Fibroblast of skin of abdomen (primary cell): ENCODE measurements at places on chromosomes 6 and 20.

GRCh38 chr20:50294164-50295088, 103.8 kb downstream of the CEBPB start:
- no peak for DNase-seq

DNA sequence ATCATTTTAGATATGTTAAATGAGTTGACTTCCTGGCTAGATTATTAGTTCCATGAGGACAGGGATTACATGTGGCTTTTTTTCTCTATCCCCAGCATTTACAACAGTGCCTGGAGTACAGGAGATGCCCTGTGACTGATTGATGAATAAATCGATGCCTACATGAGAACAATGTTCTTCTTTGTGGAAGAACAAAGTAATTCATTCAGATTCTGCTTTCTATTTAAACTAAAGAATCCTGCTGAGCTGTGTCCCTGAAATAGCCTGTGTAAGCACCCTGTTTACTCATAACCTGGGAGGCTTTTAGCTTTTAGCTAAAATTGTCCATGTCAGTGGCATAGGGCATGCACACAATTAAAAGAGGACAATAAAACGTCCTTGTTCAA, 125.1 kb upstream of the BTBD3 start:
- no peak for DNase-seq

- no peak for DNase-seq
Observed at GRCh38 chr6:158789115-158789917, 29.9 kb downstream of the EZR start.

DNA sequence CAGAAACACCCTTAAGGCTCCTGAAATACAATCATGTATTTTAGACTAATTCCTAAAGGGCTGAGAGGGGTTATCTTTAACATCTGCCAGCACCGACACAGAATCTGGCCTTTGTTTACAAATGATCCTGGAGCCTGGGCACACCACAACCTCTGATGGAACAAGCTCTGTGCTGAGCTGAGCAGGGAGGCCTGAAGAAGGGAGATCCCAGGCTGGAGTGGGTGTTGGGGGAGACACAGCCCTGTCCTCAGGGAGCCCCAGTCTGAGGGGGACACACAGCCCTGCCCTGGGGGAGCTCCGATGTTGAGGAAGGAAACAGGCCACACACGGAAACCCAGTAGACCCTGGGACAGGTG, 130.5 kb downstream of the VEGFA start:
- DNase-seq: no peak

GRCh38 chr20:5535125-5535756, 215.0 kb upstream of the SHLD1 start:
- peak; percentile 93 for DNase-seq

DNA sequence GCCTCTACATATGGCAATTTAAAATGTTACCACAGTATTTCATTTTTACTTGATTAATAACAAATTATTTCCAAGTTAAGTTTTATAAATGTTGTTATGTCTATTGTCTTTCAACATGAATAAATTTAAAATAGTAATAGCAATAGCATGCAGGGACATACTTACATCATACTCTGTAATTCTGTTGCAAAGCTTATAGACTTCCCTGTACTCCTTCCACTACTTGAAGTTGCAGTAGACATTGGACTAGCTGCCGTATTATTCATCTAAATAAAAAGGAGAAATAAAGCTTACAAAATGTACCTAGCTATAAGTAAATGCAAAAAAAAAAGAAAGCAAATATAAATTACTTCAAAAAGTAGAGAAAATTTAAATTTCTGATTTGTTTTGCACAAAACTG, 12.7 kb downstream of the SUPT3H start:
- no peak for DNase-seq

GRCh38 chr20:62338294-62338620, 28.9 kb downstream of the LAMA5 start:
- no peak for DNase-seq

DNA sequence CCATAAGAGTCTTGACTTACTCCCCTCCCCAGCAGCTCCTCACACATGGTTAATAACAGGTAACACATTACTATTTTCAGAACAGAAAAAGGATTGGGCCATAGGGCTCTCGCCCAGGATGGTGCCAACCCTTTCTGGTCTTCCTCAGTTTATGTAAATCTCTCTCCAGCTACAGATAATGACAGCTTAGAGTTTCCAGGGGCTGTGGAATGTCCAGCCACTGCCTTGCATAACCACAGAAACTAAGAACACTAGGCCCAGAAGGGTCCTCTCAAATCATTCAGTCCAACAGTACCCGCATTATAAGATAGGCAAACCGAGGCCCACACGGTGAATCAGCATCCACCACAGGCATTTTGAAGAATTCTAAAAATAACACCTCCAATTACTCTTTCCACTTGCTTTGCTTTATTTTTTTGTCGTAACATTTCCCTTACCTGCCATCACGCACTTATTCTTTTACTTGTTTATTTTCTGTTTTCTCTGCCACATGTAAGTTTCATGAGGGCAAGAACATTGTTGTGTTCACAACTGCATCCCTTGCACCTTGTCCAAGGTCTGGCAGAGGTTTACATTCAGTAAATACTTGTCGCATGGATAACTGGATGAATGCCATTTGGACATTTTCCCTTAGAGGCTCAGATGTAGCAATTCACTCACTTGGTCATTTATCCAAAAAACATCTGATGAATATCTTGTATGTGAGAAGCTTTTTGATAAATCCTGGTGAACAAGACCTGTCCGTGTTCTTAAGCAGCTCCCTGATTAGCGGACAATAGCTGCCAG, 6.4 kb upstream of the SDC4 start:
- peak; percentile 59 for DNase-seq

GRCh38 chr6:145331066-145331465, 404.3 kb downstream of the EPM2A start:
- DNase-seq: no peak

DNA sequence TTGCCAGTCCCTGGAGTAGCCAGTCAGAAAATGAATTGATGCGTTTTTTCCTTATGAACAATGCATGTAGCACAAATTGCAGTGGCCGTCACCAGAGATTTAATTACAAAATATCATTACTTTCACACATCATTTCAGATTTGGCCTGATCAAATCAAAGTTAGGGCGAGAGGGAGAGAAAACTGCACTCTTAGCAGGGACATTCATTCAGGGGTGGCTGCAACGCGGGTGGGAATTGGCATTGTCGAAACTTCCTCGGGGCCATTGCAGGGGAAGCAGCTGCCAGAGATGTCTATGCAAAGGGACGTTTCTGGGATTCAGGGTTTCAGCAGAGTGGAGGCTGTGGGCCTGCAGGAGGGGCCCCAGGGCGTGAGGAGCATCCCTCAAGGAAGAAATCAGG, 76.5 kb upstream of the TOP1 start:
- no peak for DNase-seq

DNA sequence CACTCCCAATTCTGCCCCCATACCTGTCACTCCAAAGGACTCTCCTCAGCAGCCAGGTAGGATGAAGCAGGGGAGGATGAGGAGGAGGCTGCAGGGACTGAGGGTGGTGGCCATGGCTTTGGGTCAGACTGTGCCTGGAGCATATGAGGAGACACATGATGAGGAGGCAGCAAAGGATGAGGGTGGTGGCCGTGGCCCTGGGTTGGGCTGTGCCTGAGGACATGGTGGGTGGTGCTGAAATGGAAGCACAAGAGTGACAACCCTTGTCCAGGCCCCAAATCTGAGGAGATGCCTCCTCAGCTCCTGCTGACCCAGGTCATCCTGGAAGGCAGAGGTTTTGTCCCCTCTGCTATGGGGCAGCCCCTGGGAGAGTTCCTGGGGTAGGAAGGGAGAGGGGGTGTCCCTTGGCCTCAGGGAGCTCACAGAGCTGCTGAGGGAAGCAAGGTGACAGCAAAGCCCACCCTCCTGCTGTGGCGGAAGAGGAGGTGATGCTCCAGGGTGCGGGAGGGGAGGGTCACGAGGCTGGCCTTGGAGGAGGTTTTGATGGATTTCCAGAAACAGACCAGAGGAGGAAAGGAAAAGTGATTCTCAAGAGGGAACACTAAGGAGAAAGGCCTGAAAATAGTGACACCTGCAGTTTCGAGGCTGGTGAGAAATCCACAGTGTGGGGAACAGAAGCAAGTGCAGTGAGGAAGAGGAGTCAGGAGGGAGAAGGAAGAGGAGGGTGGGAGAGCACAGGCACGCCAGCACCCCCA, 4.6 kb downstream of the RAET1G start:
- DNase-seq: no peak

DNA sequence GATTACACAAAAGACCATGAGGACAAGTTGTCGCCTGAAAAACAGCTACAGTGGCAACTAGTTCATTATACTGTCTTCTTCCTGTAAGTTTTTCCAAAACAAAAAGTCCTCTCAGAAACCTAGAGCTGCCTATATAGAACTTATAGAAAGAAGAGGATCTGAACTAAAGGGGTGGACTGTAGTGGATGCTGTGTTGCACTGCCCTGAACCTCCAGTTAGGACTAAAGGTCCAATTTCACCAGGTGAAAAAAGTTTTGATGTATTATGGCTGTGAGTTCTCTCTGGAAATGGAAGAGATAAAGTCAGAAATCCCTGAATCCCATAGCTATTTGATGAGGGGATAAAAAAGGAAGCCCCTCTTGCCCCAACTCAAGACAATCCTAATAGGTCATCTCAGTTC, 56.6 kb upstream of the TSHZ2 start:
- no peak for DNase-seq

DNA sequence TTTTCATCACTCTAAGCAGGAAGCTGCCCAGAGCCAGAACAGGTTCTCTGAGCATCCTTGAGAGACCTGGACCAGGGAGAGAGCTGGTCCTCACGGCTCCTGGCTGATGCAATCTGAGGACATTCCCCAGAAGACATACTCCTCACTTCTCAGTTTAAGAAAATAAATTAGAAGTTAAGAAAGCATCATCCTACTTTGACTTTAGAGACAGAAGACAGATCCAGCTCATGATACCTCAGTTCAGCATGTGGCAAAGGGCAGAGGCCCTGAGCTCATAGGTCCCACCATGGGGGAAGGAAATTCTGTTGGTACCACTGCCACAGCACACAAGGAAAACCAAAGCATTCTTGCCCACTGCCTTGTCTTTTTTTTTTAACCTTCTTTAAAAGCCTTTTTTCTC, 378.1 kb upstream of the JARID2 start:
- DNase-seq: no peak

DNA sequence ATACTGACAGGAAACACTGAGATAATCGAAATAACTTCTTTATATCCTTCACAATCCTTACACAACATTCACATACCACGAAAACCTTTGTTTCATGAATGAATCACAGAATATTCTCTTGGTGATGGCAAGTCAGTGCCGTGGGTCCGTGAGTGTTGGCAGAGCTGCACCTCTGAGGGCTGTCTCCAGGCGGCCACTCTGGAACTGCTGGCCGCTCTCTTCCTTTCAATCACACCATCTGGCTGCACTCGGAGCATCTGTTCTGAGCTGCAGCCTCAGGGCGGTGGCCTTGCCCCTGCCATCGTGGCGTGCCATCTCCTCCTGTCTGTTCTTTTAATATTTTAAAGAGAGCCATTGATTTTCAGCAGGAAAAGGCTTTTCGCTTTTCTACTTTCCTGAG, 129.4 kb upstream of the AFDN start:
- peak; percentile 35 for DNase-seq

GRCh38 chr20:44029848-44030230, 115.2 kb downstream of the TOX2 start:
- DNase-seq: no peak

GRCh38 chr6:30323806-30324205, 2.9 kb upstream of the TRIM39 start:
- DNase-seq: peak; percentile 4

DNA sequence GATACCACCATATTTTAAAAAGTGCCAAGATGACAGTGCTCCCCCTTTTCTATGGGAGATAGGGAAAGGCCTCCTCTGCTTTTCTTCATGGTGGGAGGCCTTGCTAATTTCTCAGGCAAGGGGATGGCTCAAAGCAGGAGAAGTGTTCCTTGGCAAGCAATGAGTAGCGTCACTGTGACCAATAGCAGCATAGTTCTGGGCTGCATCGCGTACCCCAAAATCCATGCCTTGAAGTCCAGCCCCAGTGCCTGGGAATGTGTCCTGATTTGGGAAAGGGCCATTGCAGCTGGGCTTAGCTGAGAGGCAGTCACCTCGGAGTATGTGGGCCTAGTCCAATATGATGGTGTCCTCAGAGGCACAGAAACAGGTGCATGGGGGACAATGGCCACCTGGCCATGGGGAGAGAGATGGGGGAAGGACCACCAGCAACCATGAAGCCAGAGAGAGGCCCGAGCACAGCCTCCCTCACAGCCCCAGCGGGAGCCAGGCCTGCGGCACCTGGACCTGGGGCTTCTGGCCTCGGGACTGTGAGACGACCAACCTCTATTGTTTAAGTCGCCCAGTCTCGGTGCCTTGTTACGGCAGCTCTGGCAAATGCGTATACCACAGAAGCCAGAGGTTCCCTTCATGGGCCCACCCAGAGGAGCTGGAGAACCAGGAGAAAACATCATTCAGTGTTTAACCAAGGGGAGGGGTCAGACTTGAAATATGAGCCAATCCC, 153.1 kb upstream of the RPS6KA2 start:
- no peak for DNase-seq
